AG04450 (cell line): ENCODE measurements at places on chromosomes 1 and 21. TPM values are rescaled to one million over a fixed set of nuclear protein-coding genes. Genes with fewer than 3 reads are reported as not detected.

The LCE1D gene
- polyA plus RNA-seq, result not detected in 2 replicates

The SLC19A2 gene
- 4.8 and 6.0 TPM in 2 replicates for polyA plus RNA-seq

The C1orf185 gene
- not detected in 2 replicates for polyA plus RNA-seq

The MYOG gene
- not detected in 2 replicates for polyA plus RNA-seq

The AMY1B gene
- polyA plus RNA-seq, result not detected in 2 replicates

The PCBP3 gene
- polyA plus RNA-seq, result 1.6 and 2.1 TPM in 2 replicates

The OXCT2 gene
- 0.06 and 0.20 TPM in 2 replicates for polyA plus RNA-seq

The ZNF695 gene
- polyA plus RNA-seq, result 1.0 and 1.2 TPM in 2 replicates

The SH2D2A gene
- polyA plus RNA-seq, result 0.09 TPM in 1 of 2 replicates, not detected in the other

The ISG15 gene
- polyA plus RNA-seq, result 22.4 and 36.0 TPM in 2 replicates

The BSND gene
- not detected in 2 replicates for polyA plus RNA-seq

The TEX50 gene
- polyA plus RNA-seq, result not detected in 2 replicates

- no peak for DNase-seq
Measured at GRCh38 chr1:10177876-10178275, 32.5 kb upstream of the KIF1B start.

DNA sequence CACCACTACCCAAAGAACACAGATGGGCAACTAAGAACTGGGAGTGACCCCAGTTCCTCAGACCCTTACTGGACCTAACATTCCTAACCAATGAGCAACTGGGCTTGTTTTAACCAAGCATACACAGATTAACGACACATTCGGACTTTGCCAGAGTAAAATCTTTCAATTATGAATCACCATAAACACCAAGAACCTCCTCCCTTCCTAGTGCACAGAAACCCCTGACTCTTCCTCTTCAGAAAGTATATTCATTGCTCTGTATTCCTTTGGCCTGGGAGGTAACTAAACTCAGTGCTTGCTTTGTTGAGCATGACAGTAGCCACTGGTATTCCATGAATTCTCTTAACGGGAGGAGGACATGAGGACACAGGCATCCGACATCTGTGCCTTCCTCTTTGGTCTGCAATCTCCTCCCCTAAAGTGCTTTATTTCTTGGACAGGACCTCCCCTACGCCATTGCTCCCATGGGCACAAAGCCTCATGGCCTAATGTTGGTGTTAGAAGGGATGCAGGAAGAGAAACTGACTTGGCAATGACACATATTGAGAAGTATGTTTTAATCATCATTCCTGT lies 42.7 kb downstream of the SEC16B start:
- DNase-seq, result peak; percentile 89

GRCh38 chr21:16537501-16537900 lies 807.7 kb downstream of the USP25 start:
- DNase-seq, result no peak

DNA sequence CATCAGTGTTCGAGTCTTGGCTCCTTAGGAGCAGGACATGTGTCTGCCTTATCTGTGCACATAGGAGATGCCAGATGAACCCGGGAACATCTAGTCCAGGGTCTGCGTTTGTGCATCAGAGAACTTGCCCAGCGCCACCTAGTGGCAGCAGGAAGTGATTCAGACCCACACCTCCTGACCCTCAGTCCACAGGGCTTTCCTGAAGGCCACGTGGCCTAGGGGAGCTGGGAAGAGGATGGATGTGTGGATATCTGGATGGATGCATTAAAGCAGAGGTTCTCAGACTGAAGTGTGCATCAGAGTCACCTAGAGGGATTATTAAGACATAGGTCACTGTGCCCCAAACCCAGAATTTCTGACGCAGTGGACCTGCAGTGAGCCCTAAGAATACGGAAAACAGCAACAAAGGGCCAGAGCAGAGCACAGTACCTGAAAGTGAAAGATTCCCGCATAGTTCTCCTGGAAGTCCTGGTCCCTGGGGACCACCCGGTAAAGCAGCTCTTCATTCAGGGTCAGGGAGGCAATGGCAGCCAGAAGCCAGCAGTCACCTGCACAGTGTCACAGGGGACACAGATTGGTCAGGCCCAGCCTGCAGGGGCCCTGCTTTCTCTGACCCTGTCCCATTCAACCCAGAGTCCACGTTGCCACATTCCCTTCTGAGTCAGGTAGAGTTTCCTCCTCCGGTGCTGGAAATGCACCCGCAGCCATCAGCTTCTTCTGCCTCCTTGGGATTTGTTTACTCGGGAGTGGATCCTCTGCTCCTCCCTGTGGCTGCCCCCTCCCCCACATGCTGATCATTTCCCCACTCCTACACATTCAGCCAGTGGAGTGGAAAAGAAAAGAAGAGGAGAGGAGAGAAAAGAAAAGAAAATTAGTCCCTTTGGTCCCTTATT lies 37.0 kb downstream of the CAPN8 start:
- peak; percentile 4 for DNase-seq

- DNase-seq, result no peak
Measured at GRCh38 chr1:232040260-232040659, 413.7 kb downstream of the DISC1 start.

DNA sequence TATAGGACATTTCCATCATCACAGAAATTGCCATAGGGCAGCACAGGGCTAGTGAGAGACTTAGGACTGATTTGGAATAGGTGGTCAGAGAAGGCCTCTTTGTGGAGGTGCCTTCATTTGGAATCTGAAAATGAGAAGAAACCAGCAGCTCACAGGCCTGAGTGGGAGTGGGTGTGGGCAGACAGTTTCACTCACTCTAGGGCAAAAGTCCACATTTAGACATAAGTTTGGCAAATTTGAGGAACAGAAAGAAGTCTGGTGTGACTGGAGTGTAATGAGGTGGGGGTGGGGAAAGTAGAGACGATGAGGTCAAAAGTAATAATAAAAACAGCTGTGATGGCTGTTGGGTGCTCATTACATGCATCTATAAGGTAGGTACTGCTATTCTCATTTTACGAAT lies 22.4 kb upstream of the BCAR3 start:
- DNase-seq, result no peak

GRCh38 chr1:24705260-24706073 lies 39.8 kb upstream of the CLIC4 start:
- DNase-seq, result peak; percentile 87

DNA sequence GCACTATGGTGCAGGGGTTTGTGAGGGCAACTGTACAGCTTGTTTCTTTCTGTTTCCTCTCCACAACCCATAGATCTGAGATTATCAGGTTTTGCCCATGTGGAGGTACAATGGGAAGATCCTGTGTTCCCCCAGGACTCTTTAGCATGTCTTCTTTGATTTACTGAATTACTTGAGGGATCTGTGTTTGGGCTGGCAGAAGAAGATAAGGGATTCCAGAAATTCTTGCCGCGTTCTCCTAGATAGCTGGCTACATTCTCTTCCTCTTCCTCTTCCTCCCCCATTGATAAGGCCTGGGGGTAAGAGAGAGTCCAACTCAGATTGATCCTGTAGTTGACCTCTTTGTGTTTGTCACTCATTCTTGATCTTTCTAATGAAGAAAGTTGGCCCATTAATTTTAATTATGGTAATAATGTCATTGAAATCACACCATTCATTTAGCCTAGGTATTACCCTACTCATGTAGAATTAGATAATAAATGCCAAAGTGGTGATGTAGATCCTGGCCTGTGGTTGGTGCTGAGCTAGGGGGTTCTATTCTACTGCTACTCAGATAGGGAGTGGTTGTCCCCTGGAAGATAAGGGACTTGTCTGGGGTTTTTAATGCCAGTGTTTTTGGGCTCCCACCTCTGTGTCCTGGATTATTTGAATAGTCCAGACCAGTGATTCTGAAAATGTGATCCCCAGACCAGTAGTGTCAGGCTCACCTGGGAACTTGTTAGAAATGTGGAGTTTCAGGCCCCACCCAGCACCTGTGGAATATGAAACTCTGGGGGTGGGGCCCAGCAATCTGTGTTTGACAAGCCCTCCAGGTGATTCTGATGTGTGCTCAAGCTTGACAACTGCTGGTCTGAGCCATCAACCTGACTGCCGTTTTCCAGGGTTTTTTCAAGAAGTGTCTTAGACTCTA lies 122.2 kb downstream of the NOS1AP start:
- DNase-seq, result no peak

GRCh38 chr1:169312084-169312954 lies 55.3 kb downstream of the NME7 start:
- peak; percentile 77 for DNase-seq

GRCh38 chr1:32486463-32487113 lies 21.7 kb downstream of the ZBTB8B start:
- DNase-seq, result no peak

DNA sequence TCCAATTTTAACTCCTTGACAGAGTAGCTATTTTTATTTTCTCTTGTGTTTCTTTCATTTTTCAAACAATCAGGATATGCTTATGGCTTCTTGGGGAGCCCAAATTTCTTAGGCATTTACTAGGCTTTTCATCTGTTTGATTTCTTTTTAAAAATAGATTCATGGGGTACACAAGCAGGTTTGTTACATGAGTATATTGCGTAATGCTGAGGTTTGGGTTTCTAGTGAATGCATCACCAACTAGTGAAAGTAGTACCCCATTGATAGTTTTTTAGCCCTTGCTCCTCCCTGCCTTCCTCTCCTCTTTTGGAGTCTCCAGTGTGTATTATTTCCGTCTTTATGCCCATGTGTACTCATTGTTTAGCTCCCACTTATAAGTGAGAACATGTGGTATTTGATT lies 190.7 kb downstream of the CENPF start:
- no peak for DNase-seq

- DNase-seq, result no peak
Measured at GRCh38 chr1:161849518-161849917, 83.4 kb downstream of the ATF6 start.
